Kasumi-1 (cell line): ENCODE measurements at places on chromosomes 6 and 20.
A peak's percentile ranks its signal among the peaks of the same experiment; 100 is the strongest.

DNA sequence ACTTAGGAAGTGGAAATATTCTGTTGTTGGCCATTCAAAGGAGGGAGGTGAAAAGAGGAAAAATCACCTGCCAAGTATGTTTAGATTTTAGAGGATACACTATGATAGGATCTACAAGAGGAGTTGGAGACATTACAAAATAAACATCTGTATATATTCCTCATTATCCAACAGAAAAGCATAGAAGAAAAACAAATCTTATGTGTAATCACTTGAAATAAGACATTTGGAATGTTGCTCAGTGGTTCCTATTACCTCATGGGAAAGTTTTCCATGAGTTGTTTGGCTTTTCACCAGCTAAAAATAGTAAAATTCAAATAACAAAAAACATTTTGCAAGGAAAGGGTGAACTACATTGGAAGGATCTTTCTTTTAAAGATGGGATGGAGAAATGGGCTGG, 76.7 kb upstream of the CARMIL1 start:
- DNase-seq, result no peak

GRCh38 chr6:33865478-33866077, 61.8 kb upstream of the MLN start:
- no peak for DNase-seq

DNA sequence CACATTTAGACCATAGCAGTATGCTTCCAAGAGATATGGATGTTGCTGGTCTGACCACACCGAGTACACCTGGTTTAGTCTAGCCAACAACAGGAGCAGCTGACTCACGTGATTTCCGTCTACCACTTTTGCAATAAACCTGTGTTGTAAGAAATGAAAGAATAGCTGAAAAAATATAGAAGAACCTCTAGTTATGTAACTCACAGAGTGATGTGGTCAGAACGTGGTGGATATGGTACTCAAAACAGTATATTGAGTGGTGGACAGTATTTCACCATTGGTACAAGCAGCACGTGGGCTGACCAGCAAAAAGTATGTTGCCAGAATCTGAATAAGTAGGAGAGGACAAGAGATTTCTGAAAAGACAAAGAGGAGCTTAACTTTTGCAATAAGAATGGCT, 226.9 kb downstream of the TBC1D7 start:
- DNase-seq, result no peak

- DNase-seq, result no peak
These were observed 25.1 kb downstream of the CAP2 start for GRCh38 chr6:17418281-17419188.

DNA sequence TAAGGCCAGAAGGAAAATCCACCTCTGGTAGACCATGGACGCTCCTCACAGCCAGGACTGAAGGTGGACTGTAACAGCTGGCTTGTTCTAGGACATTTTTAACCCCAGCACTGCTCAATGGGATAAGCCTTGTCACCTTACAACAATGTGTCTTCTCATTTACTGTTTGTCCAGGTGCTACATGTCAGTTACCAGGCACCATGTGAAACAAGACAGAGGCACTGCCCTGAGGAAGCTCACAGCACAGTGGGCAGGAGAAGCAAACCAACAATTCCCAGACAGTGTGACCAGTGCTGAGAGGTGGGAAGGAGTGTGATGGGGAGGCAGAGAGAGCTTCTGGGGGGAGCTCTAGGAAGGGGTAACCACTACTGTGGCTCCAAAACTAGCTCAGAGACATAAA, 10.7 kb downstream of the SNHG17 start:
- no peak for DNase-seq

GRCh38 chr20:63980317-63980805, 571 bp upstream of the PRPF6 start:
- no peak for DNase-seq

DNA sequence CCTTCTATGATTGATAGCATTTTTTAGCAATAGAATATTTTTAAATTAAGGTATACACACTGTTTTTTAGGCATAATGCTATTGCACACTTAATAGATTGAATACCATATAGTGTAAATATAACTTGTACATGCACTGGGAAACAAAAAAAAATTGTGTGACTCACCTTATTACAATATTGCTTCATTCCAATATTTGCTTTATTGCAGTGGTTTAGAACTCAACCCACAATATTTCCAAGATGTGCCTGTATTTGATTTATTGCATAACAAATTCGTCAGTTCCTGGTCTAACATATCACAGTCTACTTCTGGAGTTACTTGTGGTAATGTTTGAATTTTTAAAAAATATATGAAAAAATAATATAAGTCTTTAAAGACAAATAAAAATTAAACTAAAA, 41.9 kb upstream of the DEFB112 start:
- DNase-seq, result no peak

DNA sequence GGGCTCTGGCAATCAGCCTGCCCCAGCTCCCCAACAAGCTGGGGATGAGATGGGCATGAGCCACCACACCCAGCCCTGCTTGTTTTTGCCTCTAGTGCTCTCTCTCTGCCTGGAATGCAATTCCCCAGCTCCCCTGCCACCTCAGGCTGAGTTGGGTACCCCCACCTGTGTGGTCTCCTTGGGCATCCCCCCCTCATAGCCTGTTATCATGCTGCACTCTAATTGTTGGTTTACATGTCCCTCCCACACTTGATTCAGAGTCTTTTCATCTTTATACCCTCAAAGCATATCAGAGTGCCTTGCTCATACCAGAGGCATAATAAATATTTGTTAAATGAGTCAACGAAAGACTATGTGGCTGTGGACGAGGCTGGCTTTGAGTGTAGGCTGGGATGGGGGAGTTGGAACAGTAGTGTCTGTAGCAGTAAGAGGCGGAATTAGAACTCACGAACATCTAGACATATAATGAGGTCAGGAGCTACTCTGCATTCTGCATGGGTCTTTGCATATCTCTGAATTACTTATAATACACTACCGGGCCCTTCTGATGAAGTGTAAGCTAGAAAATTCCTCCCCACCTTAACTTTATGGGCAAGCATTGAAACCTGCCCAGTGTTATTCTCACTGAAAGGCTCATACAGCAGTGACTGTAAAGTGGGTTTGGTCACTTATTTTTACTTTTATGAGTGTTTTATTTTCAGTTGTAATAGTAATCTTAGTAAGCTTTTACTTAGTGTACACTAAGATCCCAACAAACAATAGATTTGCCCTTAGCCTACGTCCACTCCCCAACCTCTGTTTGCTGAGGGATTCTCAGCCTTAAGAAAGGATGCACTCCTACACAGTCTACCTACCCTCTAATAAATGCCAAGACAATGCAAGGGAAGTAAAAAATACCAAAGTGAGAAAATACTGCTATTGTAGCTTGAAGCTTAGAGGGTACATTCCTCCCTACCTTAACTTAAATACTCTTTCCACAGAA, 58.7 kb downstream of the EDN1 start:
- DNase-seq, result no peak

- no peak for DNase-seq
These were observed 30.9 kb upstream of the TBC1D7 start for GRCh38 chr6:13359287-13359686.

GRCh38 chr6:114267897-114268296, 74.9 kb downstream of the HS3ST5 start:
- no peak for DNase-seq

- DNase-seq, result peak; percentile 45
These were observed 298.6 kb downstream of the SYNE1 start for GRCh38 chr6:152338335-152339125.

GRCh38 chr6:28876710-28877109, 47.1 kb downstream of the TRIM27 start:
- no peak for DNase-seq
